ENCODE measurements at places on chromosomes 12 and 14.

- DNase-seq = peak; percentile 59
Measured at GRCh38 chr14:44712024-44712815, 205.1 kb upstream of the FSCB start.

DNA sequence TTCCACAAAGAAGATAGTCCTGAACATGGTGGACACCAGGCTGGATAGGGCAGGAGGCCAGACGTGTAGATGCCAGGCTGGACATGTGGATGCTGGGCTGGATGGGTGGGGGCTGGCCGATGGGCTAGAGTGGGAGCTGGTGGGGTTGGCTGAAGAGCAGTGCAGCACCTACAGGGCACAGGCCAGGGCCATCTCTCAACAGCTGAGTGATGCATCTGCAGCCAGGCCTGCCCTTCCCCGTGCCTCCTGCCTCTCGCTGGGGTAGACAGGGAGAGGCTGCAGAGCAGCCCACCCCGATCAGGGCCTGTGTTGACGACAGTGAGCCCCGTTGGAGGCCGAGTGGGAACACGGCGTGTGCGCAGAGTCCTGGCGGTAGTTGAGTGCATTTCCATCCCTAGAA is 39.3 kb downstream of the EP400 start:
- DNase-seq = no peak

- no peak for DNase-seq
Measured at GRCh38 chr12:110822821-110823415, 23.9 kb upstream of the CCDC63 start.

DNA sequence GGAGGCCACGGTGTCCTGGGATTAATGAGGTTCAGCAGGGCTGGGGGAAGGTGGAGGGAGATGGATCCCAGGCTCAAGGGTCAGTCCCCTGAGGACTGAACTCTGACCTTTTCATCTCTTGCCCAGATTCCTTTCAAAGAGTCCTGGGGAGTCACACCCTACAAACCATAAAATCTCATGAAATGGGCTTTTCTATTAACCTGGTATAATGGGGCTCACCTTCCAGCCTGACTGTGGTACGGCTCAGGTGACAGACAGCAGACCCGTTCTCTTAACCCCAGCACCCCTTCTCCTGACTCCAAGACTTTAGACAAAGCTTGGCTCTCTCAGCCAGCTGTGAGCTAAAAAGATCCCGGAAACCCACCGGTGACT is 268.2 kb downstream of the ADGRD1 start:
- no peak for DNase-seq

- DNase-seq = no peak
Measured at GRCh38 chr12:4648104-4648500, 749 bp downstream of the AKAP3 start.

DNA sequence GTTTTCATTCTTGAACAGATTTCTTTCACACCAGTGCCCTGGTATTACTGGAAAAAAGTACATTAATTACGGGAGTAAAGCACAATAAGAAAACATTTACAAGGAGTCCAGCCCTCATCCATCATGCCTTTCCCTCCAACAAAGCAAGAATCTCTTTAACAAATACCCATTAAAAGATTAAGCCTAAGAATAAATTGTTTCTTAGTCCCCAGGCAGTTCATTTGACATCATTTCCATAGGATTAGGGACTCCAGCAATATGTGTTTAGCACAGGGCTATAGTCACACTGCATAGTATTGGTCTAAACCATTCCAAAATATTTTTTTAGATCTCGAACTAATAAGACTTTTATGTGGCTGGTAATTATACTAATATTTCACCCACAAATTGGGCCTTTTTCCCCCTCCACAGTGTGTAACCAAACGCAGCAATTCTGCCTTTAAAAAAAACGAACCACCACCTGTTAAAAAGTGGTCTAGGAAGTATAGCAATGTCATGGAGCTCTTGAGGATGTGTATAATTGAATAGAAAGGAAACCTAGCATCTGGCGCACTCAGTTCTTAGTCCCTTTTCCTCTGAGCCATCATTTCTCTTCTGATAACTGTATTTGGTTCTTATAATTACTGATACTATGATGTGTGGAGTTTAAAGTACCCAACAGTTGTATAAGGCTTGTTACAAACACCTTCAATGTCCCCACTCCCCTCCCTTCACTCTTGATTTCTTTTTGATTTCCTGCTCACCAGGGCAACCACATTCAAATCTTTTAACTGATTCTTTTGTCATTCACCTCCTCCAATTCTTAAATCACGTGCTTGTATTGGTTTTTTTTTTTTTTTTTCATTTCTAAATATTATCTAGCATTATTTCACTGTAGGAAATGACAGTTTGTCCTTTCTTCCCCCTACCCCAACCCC is 138.7 kb downstream of the ETV6 start:
- DNase-seq = no peak
